ENCODE measurements at places on chromosomes 13 and 19.

- DNase-seq, result no peak
These were observed at the start of gene MEF2B for GRCh38 chr19:19170053-19170872. MEF2B (minus strand) TSS chr19:19170263; CDS start chr19:19150735, 19,528 bp downstream.

DNA sequence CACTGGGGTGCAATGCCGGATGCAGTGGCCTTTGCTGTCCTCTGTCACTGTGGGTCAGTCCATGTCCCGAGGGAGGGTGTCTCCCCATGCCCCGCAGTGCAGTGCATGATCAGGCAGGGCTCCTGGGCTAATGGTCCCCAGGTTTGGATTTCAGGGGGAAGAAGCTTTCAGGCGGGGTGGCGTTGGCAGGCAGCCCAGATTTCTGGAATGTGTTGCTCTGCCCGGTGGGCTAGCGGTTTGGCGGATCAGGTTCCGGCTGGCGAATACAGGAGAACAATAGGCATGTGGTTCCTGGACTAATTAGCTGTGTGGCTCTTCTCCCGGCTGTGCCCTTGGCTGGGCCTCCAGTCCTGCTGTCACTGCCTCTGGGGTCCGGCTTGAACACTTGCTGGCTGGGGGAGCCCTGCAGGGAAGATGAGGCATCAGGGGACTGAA lies 141.3 kb downstream of the FGF9 start:
- peak; percentile 48 for DNase-seq

- DNase-seq, result no peak
These were observed 4.9 kb downstream of the TFDP1 start for GRCh38 chr13:113589251-113589960.

DNA sequence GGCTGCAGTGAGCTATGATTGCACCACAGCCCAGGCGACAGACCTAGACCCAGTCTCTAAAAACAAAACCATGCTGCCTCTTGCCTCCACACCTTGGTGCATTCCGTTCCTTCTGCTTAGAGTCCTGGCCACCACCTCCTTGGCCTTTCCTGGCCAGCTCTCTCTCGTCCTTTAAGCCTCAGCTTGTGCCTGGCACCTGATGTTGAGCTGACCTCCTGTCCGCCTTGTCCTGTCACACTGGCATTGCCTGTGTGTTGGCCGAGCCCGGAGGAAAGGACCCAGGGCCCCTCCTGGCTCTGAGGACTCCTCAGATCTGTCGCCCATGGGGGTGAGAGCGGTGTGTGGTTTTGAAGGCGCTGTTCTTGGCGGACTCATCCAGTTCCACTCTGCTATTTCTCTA lies 143.3 kb downstream of the STK24 start:
- no peak for DNase-seq

- DNase-seq, result no peak
These were observed 109.2 kb downstream of the ESD start for GRCh38 chr13:46687810-46688209.

DNA sequence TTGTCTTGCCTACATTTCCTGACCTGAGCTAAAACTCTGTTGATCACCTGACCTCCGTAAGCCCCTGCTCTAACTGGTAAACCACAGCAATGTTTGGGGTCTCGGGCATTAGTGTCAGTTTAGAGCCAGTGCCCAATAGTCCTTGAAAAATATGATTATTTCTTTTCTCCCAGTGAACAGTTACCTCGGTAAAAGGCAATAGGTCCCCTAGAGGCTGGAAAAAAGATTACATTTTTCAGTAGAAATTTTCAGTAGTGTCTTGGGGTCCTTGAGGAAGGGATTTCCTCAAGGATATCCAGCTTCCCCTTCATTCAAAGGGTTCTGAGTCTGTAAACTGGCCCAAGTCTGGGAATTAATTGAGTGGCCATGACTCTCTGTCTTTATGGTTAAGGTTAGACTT lies 177.5 kb downstream of the SLC7A1 start:
- DNase-seq, result no peak

Data from right renal pelvis (tissue), 4 donors.